ENCODE measurements at places on chromosomes 2 and 18.

- DNase-seq = no peak
Observed at GRCh38 chr2:157746234-157746950, 117.7 kb upstream of the ACVR1C start.

GRCh38 chr2:114421781-114422180, 20.7 kb upstream of the DPP10 start:
- DNase-seq = no peak

DNA sequence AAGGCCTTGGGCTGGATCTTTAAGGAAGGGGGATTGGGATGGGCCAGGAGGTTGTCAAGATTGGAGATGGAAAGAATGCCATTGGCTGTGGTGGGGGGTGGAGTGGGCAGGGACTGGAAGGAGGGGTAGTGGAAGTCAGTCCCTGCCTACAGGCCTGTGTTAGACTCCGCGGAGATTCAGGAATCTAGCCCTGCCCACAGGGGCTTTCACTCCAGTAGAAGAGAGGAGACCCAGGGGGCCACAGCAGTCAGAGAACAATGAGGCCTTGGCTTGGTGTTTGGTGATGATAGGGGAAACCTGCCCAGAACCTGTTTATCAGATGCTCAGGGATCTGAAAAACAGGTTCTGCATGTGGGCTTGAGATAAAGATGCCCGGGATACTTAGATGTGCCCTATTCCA, 6.1 kb downstream of the STEAP3 start:
- DNase-seq = no peak

- no peak for DNase-seq
Observed at GRCh38 chr2:213066443-213066743, 85.0 kb downstream of the IKZF2 start.

- DNase-seq = no peak
Observed at GRCh38 chr2:236101311-236101950, 66.8 kb downstream of the GBX2 start.

GRCh38 chr2:8408560-8409460, 273.0 kb upstream of the ID2 start:
- no peak for DNase-seq

DNA sequence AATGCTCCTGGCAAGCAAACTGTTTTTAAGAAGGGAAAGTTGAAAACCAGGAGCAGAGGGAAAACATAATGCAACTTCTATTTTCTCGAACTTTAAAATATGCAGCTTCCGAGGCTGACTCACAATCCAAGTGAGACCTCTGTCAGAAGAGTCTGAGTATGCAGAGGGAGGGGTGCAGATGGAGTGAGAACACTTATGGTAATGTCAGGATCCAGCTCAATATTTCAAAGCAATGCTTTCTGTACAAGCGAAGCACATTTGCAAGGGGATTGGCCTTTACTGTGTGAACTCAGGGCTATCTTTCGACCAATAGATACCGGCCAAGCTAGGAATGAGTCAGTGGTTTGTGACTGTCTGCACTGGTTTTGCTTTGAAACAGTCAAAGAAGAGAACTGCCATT, 242.7 kb downstream of the CNTNAP5 start:
- DNase-seq = no peak

- DNase-seq = no peak
Observed at GRCh38 chr2:184734338-184734737, 136.0 kb downstream of the ZNF804A start.

GRCh38 chr2:218329826-218330593, 26.6 kb upstream of the CATIP start:
- no peak for DNase-seq

DNA sequence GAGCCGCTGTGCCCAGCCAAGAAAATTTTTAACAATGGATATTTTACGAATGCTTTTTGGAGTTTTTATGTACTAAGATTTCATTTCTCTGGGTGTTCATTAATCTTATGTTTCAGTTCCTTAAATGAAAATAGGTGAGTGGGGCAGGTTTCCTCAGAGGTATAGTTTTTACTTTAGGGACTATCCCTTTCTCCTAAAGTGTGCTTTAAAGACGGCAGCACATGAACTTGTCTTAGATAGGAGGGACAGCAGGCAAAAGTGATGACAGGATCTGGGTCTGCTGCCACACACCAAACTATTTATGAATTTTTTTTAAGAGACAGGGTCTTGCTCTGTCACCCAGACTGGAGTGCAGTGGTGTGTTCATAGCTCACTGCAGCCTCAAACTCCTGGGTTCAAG, 8.0 kb upstream of the REL start:
- no peak for DNase-seq

- DNase-seq = no peak
Observed at GRCh38 chr2:99495115-99495860, 5.5 kb upstream of the REV1 start.

DNA sequence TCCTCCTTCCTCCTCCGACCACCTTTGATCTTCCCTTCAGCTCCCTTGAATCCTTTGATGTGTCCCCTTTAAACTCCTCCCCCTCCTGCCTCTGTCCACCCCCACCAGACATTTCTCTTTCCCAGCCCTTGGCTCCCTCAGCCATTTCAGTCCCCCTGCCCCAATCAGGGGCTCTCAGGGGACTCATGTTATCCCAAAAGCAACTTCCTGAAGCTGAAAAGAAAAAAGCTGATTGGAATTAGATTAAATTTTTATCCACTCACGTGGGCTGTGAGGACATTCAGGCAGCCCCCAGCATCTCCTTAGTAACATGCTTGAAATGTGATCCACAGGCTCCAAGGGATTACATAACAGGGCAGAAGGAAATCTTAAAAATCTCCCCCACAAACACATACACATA, 81.3 kb downstream of the NEURL3 start:
- DNase-seq = no peak

- no peak for DNase-seq
Observed at GRCh38 chr2:116802671-116803070, 1011.8 kb upstream of the DDX18 start.

GRCh38 chr2:201234663-201235135, 25.6 kb upstream of the CASP8 start:
- no peak for DNase-seq

DNA sequence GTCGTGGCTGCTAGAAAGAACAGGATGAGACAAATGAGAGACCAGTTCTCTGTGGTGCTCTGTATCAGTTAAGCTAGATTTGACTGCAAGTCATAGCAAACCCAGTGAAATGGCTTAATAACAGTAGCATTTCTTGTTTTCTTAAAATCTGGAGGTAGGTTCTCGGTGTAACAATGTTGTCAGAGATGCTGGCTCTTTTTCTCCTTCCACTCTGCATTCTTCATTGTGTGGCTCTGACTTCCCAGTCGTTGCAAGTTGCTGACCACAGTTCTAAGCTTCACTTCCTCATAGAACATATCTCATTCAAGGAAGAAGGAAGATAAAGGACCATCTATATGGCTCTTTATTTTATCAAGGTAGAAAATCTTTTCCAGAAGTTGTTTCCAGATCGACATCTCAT, 7.9 kb upstream of the CKAP2L start:
- no peak for DNase-seq

DNA sequence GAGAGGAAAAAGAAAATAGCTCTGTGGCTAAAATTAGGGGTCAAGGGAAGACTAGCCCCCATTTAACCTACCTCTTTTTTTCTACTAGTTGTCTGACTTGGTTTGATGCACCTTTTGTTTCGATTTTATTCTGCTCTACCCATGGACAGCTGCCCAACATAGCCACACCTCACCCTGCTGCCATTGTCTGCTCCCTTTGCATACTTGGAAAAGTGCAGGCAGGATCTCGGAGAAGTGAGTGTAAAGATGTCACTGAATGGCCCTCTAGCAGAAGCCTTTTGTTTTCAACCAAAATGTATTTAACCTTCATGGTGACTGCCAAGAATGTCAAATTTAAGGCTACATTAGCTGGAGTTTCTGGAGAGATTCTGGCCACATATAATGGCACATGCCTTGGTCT, 62.9 kb downstream of the SETBP1 start:
- no peak for DNase-seq

GRCh38 chr18:4758980-4759379, 303.9 kb upstream of the DLGAP1 start:
- DNase-seq = no peak

- no peak for DNase-seq
Observed at GRCh38 chr2:63678085-63678484, 89.3 kb downstream of the MDH1 start.

GRCh38 chr2:216503159-216503629, 4.5 kb downstream of the RPL37A start:
- DNase-seq = no peak
